ENCODE measurements at places on chromosomes 13 and 19.

GRCh38 chr13:75512253-75512652, 25.4 kb downstream of the COMMD6 start:
- no peak for DNase-seq

DNA sequence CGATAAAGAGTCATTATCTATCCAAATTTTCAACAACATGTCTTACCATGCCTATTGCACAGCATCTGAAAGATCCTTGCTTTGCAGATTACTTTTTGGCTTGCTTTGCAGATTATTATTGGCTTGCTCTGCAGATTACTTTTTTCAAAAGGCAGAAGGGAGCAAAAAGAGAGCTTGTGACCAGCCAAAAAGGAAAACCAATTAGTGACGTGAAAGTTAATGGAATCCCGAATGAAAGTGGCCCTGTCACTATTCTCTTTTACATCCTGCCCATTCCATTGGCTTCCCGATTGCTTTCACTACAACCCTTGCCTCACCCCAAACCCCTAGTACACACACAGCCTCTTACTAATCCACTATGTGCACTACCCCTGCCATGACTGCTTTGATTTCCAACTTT, 81.3 kb downstream of the LHFPL6 start:
- DNase-seq = no peak

DNA sequence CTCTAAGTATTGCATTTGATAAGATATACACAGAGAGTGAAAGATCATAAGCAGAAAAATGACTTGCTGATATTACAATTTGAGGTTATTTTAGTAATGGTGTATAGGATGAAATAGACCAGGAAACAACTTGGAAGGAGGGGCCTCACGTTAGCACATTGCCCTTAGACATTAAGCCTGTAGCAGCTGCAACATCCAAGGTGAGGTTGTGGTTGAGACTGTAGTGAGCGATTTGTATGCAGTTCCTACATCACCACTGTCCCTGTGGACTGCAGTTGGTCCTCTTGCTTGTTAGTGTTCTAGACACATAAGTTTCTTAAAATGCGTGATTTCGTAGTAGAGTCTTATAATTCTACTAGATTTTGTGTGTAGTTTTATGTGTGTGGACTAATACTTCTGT, 311.3 kb downstream of the ATP8A2 start:
- no peak for DNase-seq

DNA sequence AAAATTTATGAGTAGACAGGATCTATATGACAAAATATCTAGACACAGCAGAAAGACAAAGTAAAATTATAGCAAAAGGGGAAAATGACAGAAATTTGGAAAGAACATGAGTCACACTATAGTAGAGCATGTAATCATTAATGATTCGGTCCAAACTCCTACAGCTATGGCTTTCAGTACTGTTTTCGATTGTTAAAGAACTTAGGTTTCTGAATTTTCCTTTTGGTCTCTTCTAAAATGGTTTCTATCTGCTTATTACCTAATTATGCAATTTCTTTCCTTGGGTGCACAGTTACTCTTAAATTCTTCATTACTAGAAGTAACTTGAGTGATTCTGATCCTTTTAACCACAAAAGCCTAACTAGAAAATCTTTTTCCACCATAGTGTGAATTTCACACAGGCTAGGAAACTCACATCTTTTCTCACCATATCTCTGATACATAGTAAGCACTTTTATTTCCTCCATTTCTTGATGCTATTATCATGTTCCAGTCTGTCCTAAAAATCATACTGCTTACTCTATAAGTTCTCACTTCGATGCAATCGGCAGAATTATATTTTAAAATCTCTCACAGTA, 1101.4 kb downstream of the PCDH9 start:
- DNase-seq = no peak

DNA sequence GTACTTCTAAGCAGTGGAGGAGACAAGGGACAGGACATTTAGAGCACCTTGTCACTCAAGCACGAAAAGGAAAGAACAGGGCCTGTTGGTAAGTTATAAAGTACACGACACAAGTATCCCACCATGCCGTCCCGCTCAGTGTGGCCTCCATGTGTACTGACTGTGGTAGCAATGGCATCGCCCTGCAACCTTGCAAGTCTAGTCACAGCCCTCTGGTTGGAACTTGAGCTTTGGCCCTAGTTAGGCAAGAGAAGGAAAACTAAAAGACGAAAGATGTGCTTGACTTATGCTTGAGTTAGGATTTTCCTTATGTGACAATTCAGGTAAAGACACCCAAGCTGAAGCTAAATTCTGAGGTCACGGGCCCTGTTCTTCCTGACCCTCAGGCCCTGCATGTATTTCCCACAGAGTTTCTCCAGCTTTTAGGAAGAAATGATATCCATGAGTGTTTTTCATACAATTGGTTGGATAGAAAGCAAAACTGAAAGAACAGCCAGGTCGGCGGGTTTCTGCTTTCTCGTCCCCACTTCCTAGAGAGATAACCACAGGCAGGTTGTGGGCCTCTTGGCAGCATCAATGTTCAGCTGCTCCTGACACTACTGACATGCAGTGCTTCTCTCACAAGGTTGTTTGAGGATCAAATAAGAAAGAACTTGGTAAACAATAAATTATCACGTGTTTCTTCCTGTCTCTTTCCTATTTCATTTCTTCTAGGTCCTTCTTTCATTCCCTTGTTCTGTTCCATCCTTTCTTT, 216.2 kb downstream of the IRS2 start:
- peak; percentile 30 for DNase-seq

DNA sequence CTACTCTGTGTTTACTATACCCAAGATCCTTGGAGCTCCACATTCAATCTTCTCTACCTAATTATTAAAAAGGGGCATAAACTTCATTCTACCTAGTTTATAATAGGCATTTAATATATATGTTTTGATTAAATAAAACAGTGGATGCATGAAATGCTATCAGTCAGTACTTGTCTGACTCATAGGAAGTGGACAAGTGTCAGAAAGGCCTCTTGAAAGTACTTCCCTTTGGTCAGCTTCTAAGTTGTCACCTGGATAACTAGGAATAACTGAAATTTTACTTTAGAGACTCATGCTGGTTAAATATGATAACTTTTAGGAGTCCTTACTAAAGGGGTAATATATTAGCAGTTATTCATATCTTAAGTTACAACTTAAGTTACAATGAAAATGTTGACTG, 329.8 kb downstream of the KLF5 start:
- no peak for DNase-seq

DNA sequence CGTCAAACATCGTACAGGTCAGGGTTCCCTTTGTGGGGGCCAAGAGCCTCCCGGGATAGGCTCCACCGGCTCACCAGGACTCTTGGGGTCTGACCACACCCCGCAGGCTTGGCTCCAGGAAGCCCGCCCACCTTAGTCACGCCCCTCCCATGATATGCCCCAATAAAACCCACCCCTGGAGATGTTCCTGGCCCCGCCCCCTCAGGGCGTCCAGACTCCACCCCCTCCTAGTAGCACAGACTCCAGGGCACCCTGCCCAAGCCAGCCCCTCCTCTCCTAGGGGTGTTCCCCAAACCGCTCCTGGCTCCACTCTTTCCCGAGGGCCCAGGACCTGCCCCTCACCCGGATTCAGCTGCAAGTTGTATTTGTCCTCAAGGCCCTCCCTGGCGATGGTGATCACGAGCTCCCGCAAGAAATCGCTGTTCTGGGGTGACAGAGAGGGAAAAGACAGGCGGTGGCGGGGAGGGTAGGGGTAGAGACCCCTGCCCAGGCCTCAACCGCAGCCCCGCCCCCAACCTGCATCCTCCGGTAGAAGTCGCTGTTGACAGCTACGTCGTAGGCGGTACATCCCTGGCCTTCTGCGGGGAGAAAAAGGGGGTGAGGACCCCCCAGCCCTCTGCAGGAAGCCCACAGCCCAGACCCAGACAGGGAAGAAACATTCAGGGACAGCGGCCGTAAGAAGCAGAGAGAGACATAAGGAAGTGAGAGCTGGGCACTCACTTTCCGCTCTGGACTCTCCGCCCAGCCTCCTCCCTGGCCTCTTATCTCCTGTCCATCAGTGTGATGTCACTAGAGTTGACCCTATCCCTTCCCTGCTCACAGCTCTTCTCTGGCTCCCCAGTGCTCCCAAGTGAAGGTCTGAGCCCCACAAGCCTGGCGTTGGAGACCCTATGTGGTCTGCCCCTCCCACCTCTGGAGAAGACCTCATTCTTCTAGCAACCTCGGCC, 3.9 kb downstream of the PIH1D1 start:
- no peak for DNase-seq

- no peak for DNase-seq
Observed at GRCh38 chr19:3605770-3606169, 905 bp downstream of the TBXA2R start.

DNA sequence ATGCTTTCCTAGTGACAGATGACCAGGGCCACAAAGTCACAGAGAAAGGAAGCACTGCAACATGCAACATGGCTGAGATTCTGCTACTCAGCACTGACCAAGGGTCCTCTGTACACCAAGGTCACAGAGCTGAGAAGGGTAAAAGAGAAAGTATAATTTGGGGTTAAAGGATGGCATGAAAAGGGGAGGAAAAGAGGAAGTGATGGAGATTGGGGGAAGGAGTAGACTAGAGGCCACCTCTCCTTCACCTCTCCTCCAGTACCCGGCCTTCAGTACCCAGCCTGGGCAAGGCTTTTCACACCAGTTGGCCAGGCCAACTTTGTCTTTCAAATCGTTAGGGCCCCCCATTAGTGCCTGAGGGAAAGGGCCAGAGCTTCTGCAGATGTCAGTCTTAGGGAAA, 6.3 kb upstream of the RPS19 start:
- no peak for DNase-seq

- no peak for DNase-seq
Observed at GRCh38 chr19:3644351-3645066, 17.9 kb upstream of the CACTIN start.

DNA sequence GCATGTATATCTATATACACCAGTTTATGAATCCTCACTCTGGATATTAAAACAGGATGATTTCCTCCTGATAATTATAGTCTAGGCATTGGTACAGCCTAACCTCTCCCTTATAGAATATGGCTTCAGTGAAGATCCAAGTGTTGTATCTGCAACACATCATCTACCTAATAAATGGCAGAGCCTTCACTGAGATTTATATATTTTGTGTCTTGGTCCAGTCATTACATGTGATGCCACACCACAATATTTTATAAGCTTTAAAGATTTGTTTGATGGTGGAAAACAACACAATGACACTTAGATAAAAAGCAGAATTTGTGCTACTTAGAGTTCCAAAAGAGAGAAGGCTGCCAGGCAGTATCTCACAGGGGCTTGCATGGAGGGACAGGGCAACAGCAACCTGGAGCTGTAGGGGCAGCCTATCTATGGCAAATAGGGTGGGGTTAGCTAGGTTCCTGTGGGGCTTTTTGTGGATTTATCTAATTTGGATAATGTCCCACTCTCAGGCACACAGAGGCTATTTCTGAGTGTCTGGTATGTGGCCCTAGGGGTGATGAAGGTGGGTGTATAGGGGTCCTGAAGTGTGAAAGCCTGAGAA, 1736.7 kb upstream of the PRR20A start:
- DNase-seq = no peak

- no peak for DNase-seq
Observed at GRCh38 chr13:84191139-84191538, 308.9 kb upstream of the SLITRK1 start.

DNA sequence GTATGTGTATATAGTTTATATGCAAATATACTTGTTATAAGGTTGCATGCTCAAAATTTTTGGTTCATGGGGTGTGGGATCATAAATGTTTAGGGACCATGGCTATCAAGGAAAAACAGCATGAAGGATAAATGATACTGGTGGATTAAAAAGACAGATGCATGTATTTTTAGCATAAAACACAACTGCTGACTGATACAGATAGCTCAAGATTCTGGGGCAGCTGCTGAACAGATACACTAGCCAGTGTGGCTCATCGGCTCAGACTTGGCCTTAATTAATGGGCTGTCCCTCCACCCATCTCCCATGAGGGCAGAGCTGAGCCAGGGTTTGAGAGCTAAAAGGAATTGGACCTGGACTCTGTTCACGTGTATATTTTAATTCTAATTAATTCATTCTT, 11.4 kb downstream of the ALOX5AP start:
- no peak for DNase-seq

DNA sequence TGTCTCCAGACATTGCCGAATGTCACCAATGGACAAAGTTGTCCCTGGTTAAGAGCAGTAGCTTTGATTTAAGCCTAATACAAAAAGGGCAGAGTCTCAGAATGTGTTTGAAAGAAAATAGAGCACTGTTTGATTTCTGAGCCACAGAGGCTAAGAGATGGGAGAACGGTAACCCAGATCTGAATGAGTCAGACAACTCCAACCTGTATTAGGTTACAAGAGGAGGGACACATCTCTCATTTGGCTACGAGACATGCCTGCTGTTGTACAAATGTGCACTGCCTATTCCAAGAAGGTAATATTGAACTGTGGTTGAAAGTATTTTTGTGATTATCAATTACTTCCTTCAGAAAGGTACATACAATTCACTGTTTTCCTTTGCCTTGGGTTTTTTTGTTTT, 4.9 kb upstream of the HSPH1 start:
- DNase-seq = no peak

DNA sequence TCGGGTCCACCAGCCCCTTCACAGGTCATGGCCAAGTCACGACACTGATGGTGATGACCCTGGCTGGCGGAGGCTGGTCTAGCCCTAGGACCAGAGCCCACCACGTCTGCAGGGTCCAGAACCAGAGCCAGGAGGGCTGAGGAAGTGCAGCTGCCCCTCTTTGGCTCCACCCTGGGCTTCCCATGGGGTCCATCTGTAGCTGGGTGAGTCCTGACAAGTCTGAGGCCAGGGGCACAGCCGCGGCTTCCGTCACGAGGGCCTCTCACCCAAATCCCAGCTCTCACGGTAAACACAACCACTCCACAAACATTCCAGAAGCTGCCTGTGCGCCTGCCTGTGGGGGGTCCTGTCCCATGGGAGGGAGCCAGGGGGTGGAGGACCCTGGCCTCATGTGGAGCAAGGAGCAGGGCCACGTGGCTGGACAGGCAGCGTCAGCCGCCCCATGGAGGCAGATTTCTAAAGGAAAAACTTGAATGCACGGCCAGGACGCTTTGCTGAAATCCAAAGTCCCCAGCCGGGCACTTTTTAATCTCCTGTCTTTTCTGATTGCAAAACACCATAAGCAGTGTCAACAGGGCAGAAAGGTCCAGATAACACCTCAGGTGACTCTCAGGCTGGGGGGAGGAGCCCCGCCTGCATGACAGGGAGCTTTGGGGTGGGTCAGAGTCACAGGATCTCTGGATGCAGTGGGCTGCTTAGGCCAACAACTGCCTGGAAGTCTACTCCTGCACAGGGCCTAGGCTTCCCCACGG, 29.9 kb downstream of the CEBPG start:
- no peak for DNase-seq

DNA sequence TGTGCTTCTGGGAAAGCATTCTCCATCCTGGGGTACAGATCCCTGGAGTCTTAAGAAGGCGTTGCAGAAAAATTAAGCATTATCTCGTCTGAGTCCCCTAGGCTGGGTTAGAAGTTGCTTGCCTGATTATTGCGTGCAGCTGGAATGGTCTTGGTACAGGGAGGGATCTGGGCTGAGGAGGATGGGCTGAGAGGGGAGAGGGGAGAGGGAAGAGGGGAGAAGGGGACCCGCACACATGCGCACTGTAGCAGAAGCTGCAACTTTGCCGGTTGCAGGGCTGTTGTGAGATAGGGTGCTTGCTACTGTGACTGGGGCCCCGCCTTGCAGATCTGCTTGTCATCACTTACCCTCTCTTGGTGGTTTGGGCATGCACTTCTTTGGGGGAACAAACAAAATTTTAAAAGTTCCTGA, 316.8 kb downstream of the DLEU7 start:
- DNase-seq = no peak

- DNase-seq = no peak
Observed at GRCh38 chr19:16373989-16374388, 49.4 kb downstream of the KLF2 start.

- DNase-seq = no peak
Observed at GRCh38 chr19:36009633-36010379, 1.2 kb upstream of the SYNE4 start.

GRCh38 chr19:29488316-29488715, 37.5 kb upstream of the VSTM2B start:
- no peak for DNase-seq
